Erythroblast (primary cell): ENCODE measurements at places on chromosomes 5 and 9.

DNA sequence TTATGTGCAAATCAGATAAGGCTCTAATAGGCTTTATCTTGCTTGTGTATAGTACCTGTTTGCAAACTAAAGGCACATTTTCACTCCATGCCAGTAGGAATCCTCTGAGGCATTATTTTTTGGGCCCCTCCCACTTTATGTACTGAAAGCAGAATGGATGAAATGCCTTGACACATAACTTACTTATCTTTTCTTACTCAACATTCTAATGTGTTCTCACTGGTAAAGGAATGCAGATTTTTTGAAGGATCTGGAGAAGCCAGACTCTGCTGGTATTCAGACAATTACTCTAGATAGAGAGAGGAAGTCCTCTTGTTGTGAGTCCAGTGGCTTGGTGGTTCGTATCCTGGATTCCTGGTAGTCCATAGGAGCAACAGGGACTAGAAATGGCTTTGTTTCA is 336.7 kb downstream of the CCDC171 start:
- no peak for DNase-seq

GRCh38 chr9:82353631-82354278 is 365.2 kb downstream of the SPATA31D1 start:
- DNase-seq, result no peak

- no peak for DNase-seq
These were observed 203.0 kb downstream of the SPATA31A6 start for GRCh38 chr9:42386477-42386876.

DNA sequence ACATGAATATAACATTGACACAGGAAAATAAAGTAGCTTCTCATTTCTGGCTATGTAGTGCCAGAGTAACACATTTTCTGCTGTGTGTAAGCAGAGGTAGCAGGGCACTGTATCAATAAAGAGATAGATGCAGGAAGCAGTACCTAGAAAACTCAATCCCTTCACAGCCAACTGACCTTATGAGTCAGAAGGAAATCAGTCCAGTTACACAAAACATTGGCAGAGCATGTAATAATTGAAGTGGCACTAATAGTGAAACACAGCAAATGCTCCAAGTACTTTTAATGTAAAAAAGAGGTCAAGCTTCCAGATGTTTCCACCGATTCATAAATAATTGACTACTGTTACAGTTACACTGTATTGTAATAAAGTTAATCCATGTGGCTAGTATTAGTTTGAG is 706.6 kb downstream of the EFNA5 start:
- DNase-seq, result no peak

DNA sequence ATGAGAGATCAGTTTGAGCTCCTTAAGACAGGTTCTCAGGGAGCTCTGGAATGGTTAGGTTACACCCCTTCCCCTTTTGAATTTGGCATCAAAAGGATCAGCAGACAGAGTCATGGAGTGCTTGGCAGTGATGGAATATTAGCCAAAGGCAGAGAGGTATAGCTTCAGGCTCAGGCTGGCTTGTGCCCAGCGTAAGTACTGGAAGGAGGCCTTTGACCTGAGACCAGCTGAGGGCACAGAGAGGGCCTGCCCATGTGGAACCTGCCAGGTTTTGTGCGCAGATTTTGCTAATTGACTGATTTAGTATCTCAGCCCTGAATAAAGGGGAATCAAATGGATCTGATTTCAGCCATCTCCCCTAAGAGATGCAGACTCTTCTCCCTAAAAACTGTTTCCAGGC is 81.5 kb downstream of the RGS3 start:
- DNase-seq, result no peak

DNA sequence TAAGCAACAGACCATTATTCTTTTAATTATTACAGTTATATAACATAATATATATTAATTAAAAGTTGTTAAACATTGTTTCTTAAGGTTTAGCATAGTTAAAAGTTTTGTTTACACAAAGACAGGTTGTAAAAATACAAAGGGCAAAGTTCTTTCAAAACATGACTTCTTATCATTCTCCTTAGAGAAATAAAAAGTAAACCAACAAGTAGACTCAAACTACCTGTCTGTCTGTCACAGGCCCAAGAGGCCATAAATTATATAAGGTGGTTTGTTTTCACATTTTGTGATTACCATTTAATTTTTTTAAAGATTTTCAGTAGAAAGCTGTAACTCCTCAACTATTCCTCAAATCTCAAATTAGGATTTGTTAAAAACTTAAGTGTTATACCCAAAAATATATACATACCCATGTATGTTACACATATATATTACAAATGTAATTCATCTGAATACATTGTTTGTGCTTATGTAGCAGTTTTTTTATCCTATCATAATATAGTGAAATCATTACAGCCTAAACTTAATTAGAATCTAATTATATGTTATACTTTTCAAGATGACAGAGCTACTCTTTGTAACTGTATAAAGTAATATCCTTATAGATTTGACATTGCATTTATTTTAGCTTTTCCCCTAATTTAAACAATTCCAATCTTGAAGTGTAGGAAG is 93.8 kb upstream of the GRHPR start:
- no peak for DNase-seq

DNA sequence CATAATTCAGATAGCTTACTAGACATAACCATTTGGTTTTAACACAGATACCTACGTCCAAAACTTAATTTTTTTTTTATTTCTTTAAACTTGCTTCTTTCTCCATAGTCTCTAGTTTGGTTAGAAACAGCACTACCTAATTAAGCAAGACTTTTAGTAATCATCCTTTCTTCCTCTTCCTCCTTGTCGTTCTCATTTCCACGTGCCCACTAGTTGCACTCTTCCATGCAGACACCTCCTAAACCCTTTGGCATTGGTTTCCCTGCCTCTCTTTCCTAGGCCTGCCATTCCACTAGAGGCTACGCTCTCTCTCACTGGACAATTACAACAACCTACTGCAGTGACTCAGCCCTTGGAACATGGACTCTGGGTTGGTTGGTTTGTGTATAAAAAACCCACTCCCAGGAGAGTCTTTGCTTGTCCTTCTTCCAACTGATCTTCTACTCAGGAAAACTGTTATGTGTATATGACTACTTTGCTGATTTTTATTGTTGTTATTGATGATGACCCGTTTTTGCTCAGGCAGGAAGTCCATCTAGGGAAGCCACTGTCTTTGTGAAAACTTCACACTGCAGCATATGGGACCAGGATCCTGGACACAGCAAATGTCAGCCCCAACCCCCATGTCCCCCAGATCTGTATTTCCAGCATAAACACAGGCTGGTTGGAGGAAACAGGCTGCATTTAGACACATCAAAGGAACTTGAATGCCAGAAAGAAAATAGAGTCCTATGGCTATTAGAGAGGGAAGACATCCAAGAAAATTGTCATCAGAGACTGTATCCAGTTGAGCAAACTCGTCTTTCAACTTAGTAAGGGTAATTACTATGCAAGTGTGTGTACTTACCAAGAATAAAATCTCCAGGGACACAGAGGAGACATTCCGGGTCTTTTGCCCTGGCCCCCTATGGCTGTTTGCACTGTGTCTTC is 503.2 kb downstream of the GADD45G start:
- no peak for DNase-seq

DNA sequence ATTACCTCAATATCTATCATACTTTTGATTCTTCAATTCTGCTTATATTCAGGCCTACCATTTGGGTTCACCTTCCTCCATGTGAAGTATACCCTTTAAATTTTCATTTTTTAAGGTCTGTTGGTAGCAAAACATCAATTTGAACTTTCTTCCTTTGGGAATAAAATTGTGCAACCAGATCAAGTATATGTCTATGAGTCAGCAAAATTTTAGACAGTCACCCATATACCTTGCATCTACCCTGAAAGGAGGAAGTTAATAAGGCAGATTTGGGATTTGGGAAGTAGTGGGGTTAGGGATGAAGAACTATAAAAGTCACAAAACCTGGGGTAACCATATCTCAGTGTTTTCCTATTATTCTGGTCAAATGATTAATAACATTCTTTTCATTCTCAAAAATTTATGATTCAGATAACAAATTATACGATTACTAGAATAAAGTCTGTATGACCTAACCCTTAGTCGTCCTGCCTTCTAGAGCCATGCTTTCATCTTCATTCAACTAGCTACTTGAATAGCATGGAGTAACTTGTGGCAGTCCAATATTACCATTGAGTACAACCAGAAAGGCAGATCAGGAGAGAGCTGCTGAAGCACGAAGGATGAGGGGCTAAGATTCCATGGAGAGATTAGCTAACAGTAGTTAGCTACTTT is 2.8 kb upstream of the IL33 start:
- DNase-seq, result no peak

- DNase-seq, result no peak
These were observed 87.0 kb downstream of the ADAMTS2 start for GRCh38 chr5:179258001-179258921.

GRCh38 chr5:64458948-64459347 is 46.9 kb upstream of the RGS7BP start:
- no peak for DNase-seq

GRCh38 chr5:147643142-147643541 is 133.3 kb upstream of the DPYSL3 start:
- DNase-seq, result no peak

DNA sequence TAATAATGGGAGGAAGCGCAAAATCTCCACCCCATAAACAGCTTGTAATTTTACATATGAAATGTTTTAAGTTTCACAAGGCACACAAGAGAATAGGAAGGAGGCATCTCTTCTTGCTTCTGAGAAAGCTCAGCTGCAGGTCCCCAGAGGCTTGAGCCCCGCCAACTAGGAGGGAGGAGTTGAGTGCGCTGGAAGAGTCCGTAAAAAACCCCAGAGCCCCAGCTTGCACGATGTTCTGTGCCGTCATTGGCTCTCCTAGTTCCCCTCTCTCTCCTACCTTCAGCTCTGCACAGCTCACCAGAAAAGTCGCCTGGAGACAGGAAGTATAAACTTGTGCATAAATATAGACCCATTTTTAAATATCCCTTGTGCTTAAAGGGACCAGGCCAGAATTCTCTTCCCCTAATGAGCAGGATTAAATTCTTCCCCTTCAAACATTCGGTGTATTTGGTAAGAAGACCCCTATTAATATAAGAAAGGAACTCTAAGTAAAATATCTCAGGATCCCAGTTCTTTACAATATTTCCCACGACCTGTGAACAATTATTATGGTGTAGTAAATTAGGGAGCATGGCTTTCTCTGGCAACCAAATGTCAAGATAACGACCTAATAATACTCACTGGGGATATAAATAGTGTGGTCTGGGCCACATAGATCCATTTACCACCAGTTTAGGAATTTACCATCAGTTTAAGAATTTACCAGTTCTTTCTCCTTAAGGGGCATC is 13.7 kb downstream of the GLRX start:
- peak; percentile 18 for DNase-seq

DNA sequence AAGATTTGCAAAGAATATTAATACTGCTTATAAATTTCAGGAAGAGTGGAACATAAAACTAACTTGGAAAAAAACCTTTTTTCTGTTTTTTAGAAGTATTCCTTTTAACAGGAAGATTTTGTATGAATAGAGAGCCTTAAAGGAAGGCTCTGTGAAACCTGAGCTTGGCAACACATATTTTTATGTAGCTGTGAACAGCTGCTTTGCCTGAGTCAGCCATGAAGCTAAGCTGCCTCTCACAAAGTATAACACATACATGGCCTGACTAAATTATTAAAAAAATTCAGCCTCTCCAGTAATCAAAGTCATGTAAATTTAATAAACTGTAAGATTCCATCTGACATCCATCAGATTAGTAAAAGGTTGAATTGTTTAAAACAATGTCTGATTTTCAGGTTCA is 547.5 kb downstream of the ELAVL2 start:
- DNase-seq, result no peak
